ENCODE measurements at places on chromosomes 7 and 10. TPM values are rescaled to one million over a fixed set of nuclear protein-coding genes. Genes with fewer than 3 reads are reported as not detected.

Gene PLOD3
- total RNA-seq, result 31.3 TPM

Gene SORCS1
- total RNA-seq, result not detected

Gene SFR1
- 11.0 TPM for total RNA-seq

Gene CPVL
- 3.2 TPM for total RNA-seq

Gene CACNA2D1
- total RNA-seq, result 46.0 TPM

Gene CPEB3
- total RNA-seq, result 1.7 TPM

Gene ENTPD1
- 0.16 TPM for total RNA-seq

Gene OR2A42
- total RNA-seq, result not detected

Gene AGR2
- total RNA-seq, result not detected

Gene FAM241B
- total RNA-seq, result not detected

Gene MSS51
- 2.5 TPM for total RNA-seq

Gene VAX1
- not detected for total RNA-seq

Gene TMEM139
- total RNA-seq, result not detected

Gene PAX4
- not detected for total RNA-seq

Gene RAPGEF5
- 4.2 TPM for total RNA-seq

Gene PKD1L1
- total RNA-seq, result under 0.01 TPM

Gene NPTX2
- 2.5 TPM for total RNA-seq

Gene MLXIPL
- 2.0 TPM for total RNA-seq

Gene SUN3
- not detected for total RNA-seq

Gene TPK1
- 7.6 TPM for total RNA-seq

Gene FXYD4
- not detected for total RNA-seq

Gene NKX2-3
- not detected for total RNA-seq

Gene PAPOLB
- total RNA-seq, result not detected

Gene EPHB6
- total RNA-seq, result 11.0 TPM

Gene AEBP1
- 234 TPM for total RNA-seq

Gene HKDC1
- 0.16 TPM for total RNA-seq

Gene ZNF239
- total RNA-seq, result 1.8 TPM

Gene SRI
- total RNA-seq, result 21.7 TPM

Gene CYP3A7
- 0.74 TPM for total RNA-seq

Gene GLI3
- total RNA-seq, result 7.0 TPM

Gene TSPAN12
- 5.6 TPM for total RNA-seq

Gene MAP3K8
- 22.9 TPM for total RNA-seq

Gene TACC2
- 9.2 TPM for total RNA-seq

Gene CPA2
- not detected for total RNA-seq

Gene AKR1E2
- 4.6 TPM for total RNA-seq

Gene CLRN3
- total RNA-seq, result not detected

Gene TDRD1
- 0.45 TPM for total RNA-seq

Gene LAMB1
- total RNA-seq, result 332 TPM

Gene WDR86
- 17.7 TPM for total RNA-seq

Gene LEP
- total RNA-seq, result under 0.01 TPM

Gene FAM25G
- total RNA-seq, result not detected

Gene GIMAP1
- total RNA-seq, result not detected

Gene CELF2
- 42.8 TPM for total RNA-seq

Gene DNAJC12
- total RNA-seq, result 1.1 TPM

Gene LIPN
- total RNA-seq, result not detected

Gene CYP26C1
- total RNA-seq, result 0.09 TPM

Gene ZMIZ1
- total RNA-seq, result 15.0 TPM

Gene PRF1
- total RNA-seq, result not detected

Gene PRRT4
- 0.27 TPM for total RNA-seq

Gene SLC26A5
- total RNA-seq, result not detected

Gene FAM25C
- not detected for total RNA-seq

Gene CCZ1
- total RNA-seq, result 24.3 TPM

Gene PPIF
- 29.6 TPM for total RNA-seq

Gene ELFN1
- total RNA-seq, result 3.8 TPM

Gene UBTD1
- total RNA-seq, result 35.2 TPM

Gene CFAP70
- 1.4 TPM for total RNA-seq

Gene LMBR1
- total RNA-seq, result 45.3 TPM

Gene ASB15
- not detected for total RNA-seq

All from fibroblast of the aortic adventitia (primary cell).